ENCODE measurements at places on chromosomes 12 and 14. TPM values are rescaled to one million over a fixed set of nuclear protein-coding genes. Genes with fewer than 3 reads are reported as not detected.
A peak's percentile ranks its signal among the peaks of the same experiment; 100 is the strongest.

DNA sequence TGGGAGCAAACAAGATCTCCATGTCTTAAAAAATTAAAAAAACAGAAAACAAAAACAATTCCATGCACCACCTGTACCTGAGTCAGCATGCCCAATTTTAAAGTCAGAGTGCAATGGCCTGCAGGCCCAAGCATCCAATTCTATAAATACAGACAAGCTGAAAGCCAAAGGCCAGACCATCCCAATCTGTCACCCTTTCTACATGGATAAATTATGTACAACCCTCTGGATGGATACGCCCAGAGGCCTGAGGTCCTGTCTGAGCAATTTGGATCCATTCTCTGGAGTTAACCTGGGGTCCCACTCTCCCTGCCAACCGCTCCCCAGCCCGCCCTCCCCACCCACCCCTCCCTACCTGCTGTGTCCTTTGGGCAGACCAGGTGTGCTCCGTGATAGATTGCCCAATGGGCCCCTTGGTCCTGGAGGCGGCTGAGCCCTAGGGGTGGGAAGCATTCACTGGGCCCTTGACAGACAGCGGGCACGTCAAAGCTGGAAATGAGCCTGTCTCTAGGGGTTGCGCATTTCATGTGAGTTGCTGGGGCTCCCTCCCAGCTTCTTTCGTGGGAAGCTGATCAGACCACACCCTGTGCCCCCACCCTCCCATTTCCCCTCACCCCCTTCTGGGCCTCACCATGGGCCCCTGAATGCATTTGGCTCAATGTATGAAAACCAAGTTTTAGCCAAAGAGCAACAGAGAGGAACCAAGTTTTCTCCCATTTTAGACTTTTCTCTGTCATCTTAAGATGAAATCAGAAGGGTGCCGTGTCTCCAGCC, 171.3 kb downstream of the BCL11B start:
- no peak overlapping the region for H3K4me3 ChIP-seq
- H3K4me1 ChIP-seq = no peaks in the 10 kb centered on the region
- H3K27ac ChIP-seq = no peak overlapping the region
- no peaks in the 10 kb centered on the region for H3K27me3 ChIP-seq

The SOAT2 gene
- total RNA-seq = 1.9 TPM

- DNase-seq = no peak
- no peak overlapping the region for H3K27ac ChIP-seq
- H3K4me1 ChIP-seq = no peaks in the 10 kb centered on the region
- no peaks in the 10 kb centered on the region for H3K27me3 ChIP-seq
Measured at GRCh38 chr12:97938031-97938430, 475.4 kb downstream of the RMST start.

- peaks cover 20% of the 10 kb centered on the region for H3K36me3 ChIP-seq
- H3K4me1 ChIP-seq = peaks cover 27% of the 10 kb centered on the region
- peak overlapping the region; percentile 87 for H3K4me3 ChIP-seq
- no peak for DNase-seq
Measured at GRCh38 chr12:56157201-56158028, 744 bp upstream of the MYL6 start.

- DNase-seq = no peak
- H3K4me1 ChIP-seq = peaks cover 14% of the 10 kb centered on the region
- peak overlapping the region; percentile 89 for H3K27ac ChIP-seq
- no peaks in the 10 kb centered on the region for H3K27me3 ChIP-seq
Measured at GRCh38 chr12:53268630-53269562, 797 bp downstream of the ESPL1 start.

The TMEM179 gene
- not detected for total RNA-seq

GRCh38 chr14:105358140-105358846, 40.0 kb upstream of the TEX22 start:
- H3K4me1 ChIP-seq = no peaks in the 10 kb centered on the region
- no peak for DNase-seq
- no peaks in the 10 kb centered on the region for H3K36me3 ChIP-seq
- H3K27ac ChIP-seq = no peak overlapping the region
- no peaks in the 10 kb centered on the region for H3K27me3 ChIP-seq
- no peak overlapping the region for H3K4me3 ChIP-seq

GRCh38 chr14:55129428-55130195, 560 bp downstream of the LGALS3 start:
- peak overlapping the region; percentile 73 for H3K4me3 ChIP-seq
- H3K4me1 ChIP-seq = peaks cover 6% of the 10 kb centered on the region
- H3K27ac ChIP-seq = 0 out of 2 replicates have a peak overlapping the region, but pooled peaks have one; percentile 24
- no peaks in the 10 kb centered on the region for H3K27me3 ChIP-seq
- H3K36me3 ChIP-seq = no peaks in the 10 kb centered on the region
- DNase-seq = no peak

The MYO1H gene
- total RNA-seq = not detected

Measured in GM12878 (cell line).